Hematopoietic multipotent progenitor cell treated with erythropoietin and hydrocortisone succinate and interleukin-3 and kit ligand, for 4 days (in vitro differentiated cells): ENCODE measurements at places on chromosomes 13 and 19.
A peak's percentile ranks its signal among the peaks of the same experiment; 100 is the strongest.

DNA sequence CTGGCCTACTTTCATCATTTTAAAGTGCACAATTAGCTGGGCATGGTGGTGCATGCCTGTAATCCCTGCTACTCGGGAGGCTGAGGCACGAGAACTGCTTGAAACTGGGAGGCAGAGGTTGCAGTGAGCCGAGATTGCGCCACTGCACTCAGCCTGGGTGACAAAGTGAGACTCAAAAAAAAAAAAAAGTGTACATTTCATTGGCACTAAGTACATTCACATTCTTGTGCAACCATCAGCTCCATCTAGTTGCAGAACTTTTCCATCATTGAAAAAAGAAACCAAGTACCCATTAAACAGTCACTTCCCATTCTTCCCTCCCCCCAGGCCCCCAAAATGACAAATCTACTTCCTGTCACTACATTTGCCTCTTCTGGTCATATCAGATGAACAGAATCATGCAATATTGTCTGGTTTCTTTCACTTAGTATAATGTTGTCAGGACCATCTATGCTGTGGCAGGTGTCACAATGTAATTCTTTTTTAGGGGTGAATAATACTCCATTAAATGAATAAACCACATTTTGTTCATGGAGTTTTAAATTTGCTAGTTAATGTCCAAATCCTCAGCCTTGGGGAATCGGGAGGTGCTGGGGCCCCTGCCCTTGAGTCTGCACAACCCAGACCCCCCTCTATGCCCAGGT is 7.4 kb upstream of the SIGLEC11 start:
- DNase-seq: peak; percentile 59

- DNase-seq: no peak
These were observed 1.0 kb downstream of the SCN1B start for GRCh38 chr19:35031072-35031881.

DNA sequence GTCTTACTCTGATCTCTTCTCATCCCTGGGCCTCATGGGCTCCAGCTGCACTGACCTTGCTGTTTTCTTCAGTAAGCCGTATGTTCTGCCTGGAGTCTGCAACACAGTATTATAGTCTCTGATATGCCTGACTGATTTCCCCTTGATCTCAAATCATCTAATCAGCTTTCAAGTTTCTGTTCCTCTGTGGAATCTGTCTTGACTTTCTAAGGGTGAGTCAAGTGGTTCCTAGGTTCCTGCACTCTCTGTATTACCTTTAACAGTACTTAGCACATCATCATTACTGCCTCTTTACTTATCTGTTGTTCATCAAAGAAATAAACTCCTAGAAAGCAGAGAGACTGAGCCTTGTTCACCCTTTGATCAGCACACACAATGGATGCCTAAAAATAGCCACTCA is 350.7 kb downstream of the LMO7 start:
- DNase-seq: no peak

DNA sequence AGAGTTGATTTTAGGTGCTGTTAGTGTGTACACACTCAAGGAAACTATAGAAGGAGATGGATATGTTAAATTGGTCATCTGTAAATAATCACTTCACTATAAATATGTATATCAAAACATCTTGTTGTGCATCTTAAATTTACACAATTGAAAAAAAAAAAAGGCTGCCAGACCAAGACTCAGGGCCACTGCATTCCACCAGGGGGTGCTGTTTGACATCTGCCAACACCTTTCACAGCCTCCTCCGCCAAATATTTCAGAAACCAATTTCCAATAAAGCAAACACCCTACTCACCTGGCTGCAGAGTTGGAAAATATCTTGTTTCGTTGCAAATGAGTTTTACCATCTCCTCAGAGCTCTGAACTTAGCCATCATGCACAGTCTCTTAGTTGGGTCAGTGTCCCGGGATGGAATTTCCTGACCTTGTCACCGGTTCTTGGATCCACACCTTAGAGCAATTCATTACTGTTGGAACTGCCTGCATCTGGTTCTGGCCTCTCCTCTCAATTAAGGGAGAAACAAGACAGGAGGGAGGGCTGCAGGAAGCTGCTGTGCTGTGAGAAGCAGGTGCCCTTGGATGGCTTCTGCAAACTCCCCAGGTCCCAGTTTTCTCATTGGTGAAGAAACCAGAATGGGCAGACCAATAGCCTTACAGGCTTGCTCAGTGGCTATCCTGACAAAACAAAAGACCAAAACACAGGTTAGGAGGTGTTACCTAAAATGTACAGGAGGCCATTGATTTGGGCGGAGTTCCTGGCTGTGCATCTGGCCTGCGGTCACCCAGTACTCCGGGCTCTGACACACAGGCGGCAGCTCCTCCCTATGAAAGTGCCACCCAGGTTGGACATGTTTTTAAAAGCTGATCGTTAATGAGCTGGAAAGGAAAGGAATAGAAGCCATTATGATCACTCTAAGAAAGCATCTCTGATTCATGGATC is 746.6 kb downstream of the UQCRFS1 start:
- DNase-seq: peak; percentile 78

- DNase-seq: no peak
These were observed 7.6 kb upstream of the ZNF227 start for GRCh38 chr19:44204772-44205171.

- no peak for DNase-seq
These were observed 31.2 kb upstream of the TEX29 start for GRCh38 chr13:111289251-111289650.

GRCh38 chr13:102002287-102002686 is 399.6 kb downstream of the FGF14 start:
- no peak for DNase-seq

DNA sequence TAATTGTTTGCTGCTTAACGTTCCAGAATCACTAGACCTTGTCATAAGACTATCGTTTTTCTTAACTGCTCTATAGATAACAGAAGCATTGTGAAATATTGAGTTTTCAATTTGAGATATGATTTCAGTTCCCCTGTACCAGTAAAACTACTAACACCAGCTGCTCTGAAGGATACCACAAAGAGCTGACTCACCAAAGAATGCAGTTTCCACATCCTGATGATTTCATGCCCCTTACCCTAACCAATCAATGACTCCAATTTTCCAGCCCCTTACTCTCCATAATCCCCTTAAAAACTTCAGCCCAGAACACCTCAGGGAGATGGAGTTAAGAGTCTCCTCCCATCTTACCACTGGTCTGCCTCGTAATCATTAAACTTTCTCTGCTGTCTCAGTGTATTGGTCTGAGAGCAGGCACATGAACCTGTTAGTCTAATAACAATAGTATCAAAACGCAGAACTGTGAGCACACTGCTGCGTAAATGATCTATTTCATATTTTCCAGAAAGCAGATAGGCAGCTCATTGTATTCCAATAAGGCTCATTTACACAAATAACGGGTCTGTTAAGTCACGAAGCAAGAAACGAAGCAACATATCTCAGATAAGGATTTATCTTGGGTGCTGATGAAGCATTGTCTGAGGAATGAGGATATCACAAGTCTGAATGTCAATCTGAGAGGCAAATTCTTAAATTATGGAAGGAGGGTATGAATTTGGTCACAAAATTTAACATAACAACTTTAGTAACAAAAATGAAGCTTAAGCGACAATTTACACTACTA is 14.1 kb upstream of the CCNA1 start:
- DNase-seq: peak; percentile 88

GRCh38 chr19:11261971-11262839 is at the start of gene DOCK6:
Gene DOCK6 (minus strand): TSS chr19:11262524. CDS start chr19:11262440, 84 bp downstream.
- peak; percentile 27 for DNase-seq

DNA sequence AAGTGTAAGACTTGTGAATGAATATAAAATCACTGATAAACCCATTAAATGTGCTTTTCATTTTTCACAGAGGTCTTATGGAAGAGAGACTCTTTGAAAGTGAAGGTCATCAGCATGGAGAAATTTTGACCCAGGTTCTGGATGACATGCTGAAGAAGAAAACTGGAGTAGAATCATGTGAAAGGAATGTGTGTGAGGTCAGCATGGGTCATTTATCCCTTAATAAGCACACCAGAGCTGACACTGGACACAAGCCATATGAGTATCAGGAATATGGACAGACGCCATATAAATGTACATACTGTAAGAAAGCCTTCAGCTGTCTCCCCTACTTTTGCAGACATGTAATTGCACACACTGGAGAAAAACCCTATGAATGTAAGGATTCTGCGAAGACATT is 29.0 kb downstream of the ZNF20 start:
- no peak for DNase-seq

GRCh38 chr13:76885203-76886004 is 801 bp downstream of the KCTD12 start:
- DNase-seq: peak; percentile 69

DNA sequence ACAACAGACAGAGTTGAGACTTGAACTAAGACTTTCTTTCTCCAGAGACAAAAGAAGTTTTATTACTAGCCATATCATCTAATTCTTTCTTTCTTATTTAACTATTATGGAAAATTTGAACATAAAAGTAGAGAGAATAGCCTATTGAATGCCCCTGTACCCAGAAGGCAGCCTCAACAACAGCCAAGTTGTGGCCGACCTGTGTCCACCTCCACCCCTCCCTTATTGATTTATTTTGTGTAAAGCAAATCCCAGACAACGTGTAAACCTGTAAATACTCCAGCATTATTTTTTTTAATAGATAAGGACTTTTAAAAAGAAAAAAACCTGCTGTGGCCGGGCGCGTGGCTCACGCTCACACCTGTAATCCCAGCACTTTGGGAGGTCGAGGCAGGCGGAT is 26.1 kb upstream of the FXYD3 start:
- DNase-seq: no peak

DNA sequence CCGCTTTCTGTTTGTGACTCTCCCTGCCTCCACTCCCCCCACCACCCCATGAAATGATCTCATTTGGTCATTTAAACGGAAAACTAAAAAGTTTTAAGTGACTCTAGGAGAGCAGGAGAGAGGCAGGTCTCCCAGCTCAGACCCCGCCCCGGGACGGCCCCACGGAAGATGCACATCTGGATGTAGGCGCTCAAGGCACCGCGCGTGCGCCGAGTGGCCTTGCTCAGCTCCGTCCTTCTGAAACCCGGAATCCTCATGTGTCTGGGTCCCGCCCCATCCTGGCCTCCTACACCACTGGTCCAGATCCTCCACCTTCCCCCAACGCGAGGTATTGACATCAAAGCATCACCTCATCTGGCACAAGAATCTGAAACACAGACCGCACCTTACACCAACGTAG is 15.7 kb upstream of the IGFL1 start:
- DNase-seq: no peak

DNA sequence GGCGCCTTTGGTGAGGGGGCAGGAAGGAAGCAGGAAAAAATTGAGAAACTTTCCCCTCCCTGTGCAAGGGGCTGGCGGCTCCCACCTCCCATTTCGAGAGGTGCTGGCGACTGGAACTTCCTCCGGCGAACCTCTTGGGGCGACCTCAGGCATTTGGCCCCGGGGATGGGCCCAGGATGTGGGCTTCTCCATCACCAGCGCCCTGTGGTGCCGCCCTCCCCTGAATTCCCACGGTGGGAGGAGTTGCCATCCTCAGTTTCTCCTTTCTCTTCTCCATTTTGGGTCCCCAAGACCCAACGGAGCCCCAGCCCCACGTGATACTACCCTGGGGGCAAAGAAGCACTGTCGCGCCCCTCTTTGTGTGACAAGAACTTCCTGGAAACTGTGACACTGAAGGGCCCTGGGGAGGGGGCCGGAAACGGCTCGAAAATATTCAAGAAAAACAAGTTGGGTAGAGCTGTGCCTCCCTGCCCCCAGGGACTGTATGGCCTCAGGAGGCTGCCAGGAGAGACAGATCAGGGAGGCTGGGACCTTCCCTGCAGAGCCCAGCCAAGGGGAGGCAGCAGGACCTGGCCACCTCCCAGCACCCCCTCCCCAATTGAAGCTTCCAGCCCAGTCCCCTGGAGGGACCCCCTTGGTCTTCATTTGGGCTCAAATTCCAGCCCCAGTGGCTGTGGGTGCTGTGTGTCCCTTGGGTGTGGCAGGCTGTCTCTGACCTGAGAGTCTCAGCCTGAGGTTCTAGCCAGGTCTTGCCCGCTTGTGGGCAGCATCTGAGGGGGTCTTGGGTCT is 16.2 kb upstream of the AP1M2 start:
- peak; percentile 69 for DNase-seq

DNA sequence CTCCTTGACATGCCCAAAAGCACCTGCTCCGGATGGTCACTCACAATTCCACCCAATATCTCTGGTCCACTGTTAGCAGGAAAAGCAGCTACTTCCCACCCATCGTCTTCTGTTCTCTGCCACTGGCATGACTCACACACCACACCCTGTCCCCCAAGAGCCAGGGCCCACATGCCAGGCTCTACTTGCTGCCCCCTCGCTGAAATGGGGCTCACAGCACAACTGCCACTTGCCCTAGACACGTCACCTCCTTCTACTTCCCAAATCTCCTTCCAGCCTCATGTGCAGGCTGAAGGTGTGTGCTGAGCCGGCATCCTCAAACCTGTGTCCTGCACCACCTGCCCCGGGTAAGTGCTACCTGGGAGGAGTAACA is 65.0 kb downstream of the TBC1D4 start:
- peak; percentile 34 for DNase-seq
